ENCODE measurements at places on chromosomes 3 and 15.

DNA sequence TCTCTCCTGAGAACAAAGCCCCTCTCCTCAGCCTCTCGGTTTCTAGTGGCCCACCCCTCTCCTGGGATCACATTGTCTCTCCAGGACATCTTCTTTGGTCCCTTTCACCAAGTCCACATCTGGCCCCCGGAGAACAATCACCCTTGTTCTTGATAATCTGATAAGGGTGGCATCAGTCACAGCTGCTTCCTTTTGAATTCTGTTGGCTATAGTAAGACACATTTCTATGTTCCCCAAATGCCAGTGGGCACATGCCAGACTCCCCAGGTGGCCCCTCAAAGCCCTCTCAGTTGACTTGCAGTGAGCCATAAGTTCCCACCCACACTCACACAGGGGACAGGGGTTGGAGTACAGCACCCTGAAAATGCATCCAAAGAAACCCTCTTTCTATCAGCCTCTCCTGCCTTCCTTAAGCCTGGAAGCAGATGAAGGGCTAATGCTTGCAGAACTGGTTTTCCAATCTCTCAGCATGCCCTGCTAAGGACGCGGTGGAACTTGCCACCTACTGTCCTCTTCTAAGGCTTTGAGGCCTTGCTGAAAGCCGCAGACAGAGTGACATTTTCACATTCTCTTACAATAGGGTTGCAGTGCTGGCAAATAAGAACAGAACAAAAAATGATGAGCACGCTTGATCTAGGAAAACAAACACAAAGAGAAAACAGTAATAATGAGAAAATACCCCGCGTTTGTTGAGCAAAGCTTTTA lies 101.3 kb upstream of the SLCO3A1 start:
- DNase-seq: no peak

DNA sequence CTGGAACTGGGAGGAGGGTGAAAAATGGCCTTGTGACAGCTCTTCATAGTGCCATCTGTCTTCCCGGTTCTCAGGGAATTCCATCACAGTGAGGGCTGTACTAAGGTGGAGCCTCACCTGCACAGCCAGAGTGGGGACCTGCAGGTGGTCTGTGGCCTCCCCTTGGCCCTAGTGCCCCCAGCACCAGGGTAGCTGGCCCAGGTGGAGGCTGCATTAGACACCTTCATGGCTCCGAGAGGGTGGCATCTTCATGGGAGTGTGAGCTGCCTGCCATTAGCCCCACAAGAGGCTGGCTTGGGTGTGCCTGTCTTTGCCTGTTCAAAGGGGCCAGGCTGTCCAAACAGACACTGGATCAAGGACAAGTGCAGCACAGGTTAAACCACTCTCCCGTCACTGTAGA lies 95.5 kb upstream of the PRR23E start:
- no peak for DNase-seq

- no peak for DNase-seq
These were observed 23.0 kb downstream of the CPN2 start for GRCh38 chr3:194328053-194328657.

DNA sequence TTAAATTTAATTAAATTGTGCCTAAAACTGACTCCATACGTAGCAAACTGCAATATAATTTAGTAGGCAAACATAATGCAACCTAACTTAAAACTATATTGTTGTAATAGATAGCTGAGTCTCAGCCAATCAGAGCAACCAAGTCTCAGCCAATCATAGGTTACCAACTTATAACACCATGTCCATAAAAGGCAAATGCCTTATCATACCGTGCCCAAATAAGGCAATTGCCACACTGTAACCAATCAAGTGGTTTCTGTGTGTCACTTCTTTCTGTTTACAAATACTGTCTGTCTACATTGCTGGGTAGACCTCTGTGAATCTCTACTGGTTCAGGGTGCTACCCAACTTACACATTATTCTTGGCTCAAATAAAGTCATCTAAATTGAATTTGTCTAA lies 728.4 kb upstream of the EPHA6 start:
- DNase-seq: no peak

- no peak for DNase-seq
These were observed 3.6 kb upstream of the A4GNT start for GRCh38 chr3:138135833-138136194.

DNA sequence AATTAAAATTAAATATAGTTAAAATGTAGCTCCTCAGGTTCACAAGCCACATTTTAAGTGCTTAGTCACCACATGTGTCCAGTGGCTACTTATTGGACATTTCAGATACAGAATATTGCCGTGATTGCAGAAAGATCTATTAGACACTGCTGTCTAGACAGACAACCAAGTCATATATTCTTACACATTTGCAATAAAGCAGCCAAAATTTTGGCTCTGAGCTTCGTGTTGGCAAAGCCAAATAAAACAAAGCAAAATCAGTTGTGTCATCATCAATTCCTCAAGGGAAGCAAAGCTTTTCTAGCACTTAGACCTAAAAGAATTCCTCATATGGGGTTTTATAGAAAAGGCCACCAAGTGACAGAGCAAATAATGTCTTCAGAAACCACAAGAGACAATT lies 193.1 kb upstream of the LPP start:
- DNase-seq: no peak

DNA sequence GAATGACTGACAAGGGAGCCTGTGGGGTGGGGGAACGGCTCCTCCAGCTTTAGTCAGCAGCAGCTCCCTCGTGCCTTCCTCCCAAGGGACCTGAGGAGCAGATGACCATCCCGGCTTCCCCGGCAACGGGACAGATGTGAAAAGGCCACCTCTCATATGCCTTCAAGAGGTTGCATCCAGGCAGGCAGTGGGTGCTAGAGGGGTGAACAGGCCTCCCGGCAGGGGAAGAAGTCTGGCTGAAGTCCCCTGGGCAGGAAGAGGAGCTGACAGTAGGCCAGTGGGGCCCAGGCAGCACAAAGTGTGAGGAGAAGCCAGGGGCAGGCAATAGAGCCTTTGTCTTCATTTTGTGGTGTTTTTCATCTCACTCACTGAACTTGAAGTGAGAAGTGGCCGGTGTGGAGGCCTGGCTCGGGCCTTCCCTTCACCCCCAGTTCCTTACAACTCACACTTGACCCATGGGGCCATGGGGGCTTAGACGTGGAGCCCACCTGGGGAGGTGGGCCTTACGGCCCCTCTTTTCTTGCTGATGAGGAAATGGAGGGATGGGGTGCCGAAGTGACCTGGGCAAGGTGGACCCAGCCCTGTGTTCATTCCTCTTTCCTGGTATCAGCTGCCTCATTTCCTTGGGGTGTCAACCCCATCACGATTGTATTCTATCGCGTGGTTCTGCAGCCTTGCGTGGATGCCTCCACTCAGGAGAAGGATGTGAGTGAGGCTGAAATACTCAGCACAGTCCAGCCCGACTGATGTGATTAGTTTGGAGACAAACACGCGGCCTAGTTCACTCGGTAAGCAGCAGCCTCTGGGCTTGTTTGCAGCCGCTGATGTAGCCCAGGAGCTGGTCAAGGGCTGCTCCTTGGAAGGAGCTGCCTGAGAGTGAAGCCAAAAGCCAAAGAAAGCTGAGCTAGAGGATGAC lies 115.5 kb upstream of the ALDH1A3 start:
- DNase-seq: no peak

DNA sequence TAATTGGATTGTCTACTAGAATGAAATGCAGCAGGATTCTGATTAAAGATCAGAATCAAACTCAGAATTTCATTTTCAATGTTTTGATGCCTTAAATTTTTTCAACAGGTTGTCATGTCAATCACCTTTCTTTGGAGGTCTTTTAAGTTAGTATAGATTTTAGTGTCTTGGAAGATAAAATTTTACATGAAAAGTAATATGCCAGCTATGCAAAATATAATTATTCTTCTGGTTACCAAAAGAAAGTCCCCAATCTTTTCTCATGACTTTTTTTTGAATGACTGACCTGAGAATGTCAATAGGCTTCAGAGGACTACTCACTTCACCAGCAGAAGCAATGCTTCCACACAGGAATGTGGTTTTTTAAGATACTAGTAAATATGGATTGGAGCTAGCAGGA lies 4.3 kb downstream of the FGF7 start:
- no peak for DNase-seq

- DNase-seq: no peak
These were observed 37.4 kb downstream of the ACAA1 start for GRCh38 chr3:38099518-38099917.

GRCh38 chr3:148816981-148817525 lies 10.6 kb upstream of the CPB1 start:
- no peak for DNase-seq

DNA sequence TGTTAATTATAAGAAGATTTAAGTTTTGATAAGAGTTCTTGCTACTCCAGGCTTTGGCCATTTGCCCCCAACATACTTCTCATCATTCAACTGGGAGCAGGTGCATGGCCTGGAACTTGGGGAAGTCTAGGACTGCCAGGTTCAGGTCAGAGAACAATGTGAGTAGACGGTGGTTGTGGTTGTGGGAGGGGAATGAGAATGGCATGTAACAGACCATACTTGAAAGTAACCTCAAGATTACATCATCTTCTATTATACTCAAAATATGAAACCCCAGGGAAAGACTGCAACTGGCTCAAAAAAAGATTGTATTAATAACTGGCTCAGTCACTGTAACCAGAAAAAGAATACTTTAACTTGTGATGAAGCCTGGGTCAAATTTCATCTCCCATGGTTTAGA lies 364.9 kb upstream of the DPPA4 start:
- no peak for DNase-seq

GRCh38 chr3:165624761-165625160 lies 212.5 kb downstream of the BCHE start:
- DNase-seq: no peak

- no peak for DNase-seq
These were observed 164.1 kb upstream of the NSMCE3 start for GRCh38 chr15:29433507-29434248.

DNA sequence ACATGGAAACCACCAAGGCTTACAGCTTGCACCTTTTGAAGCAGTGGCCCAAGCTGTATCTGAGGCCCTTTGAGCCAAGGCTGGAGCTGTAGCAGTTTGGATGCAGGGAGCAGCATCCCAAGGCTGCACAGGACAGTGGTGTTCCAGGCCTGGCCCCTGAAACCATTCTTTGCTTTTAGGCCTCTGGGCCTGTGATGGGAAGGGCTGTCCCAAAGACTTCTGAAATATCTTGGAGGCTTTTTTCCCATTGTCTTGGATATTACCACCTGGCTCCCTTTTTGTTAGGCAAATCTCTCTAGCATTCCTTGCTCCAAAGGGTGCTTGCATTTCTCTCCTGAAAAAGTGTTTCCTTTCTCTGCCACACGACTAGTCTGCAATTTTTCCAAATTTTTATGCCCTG lies 302.8 kb upstream of the MDFIC2 start:
- DNase-seq: no peak

DNA sequence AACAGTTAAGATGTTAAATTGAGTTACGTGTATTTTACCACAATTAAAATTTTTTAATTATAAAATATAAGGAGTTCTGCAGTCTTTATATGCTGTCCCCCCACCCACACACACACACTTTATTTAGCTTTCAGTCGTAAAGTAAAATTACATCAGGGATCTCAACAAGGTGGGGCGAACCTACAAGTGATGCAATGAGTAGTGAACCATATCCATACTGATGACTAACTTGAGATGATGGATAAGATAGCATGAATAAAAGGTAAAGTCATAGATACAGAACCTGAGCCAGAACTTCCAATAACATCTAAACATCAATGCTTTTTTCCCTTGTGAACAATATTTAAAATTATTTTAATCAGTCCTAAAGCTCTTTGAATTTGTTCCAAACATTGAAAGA lies 77.2 kb downstream of the VPS13C start:
- DNase-seq: no peak

- no peak for DNase-seq
These were observed 176.9 kb upstream of the SOX2 start for GRCh38 chr3:181534781-181535221.

DNA sequence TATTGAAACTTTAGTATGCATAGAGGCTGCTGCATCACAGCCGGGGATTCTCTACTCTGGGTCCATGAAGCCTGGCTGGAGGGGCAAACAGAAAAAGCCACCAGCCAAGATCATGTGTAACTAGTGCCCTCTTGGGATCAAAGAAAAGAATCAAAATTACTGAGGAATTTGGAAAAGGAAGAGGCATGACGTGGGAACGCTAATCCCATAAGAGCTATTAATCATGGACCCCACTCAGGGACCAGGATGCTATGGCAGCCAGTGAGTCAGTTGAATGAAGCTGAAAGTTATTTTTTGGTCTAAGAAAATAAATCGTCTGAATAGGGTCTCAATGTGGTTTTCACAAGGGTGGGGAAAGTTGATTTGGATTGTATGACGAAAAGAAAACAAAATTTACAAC lies 1165.1 kb downstream of the ROBO2 start:
- DNase-seq: peak; percentile 40

- peak; percentile 64 for DNase-seq
These were observed 80.4 kb downstream of the SEMA5B start for GRCh38 chr3:122947196-122947595.

DNA sequence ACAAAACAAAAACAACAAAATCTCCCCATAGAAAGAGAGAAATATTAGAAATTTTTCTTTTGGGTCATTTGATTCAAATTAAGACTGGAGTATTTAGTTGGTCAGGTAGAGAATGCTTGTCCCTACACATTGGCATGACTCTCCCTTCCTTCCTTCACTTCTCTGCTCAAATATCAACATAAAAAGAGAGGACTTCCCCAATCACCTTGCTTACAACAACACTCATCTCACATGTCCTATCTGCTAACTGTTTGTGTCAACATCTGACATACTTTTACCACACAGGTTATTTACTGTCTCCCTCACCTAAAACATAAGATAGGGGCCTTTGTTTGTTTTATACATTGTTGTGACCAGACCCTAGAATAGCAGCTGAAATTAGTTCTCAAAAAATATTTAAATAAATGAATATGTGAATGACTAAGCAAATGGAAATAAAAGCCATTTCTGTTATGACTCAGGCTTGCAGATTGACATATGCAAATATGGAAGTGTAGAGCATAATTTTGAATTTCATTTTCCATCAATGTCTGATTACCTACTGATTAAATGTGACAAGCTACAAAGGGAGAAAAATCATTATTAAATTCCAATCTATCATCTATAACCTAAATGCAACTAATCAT lies 304.8 kb downstream of the CTNNB1 start:
- DNase-seq: no peak

- DNase-seq: no peak
These were observed 24.0 kb upstream of the PTPRG start for GRCh38 chr3:61537366-61537765.

DNA sequence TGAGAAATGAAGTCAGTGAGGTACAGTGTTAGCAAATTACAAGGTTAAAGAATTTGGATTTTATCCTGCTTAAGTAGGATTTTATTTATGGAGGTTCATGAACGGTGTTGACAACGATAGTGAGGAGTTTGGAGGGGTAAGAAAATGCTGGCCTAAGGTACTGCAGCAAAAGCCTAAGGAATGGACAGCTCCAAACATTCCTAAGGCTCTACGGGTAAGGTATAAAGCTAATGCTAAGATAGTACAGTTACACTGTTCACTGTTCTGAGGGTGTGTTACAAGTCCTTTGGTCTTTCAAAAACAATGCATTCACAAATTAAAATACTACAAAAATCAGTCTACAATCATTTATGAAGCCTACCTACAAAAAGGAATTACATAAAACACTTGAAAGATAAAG lies 7.3 kb downstream of the MTMR10 start:
- no peak for DNase-seq
